Stimulated activated naive CD8-positive, alpha-beta T cell treated with anti-CD3 and anti-CD28 coated beads, Interleukin-15, amount 100 ng/mL, for 72 hours (primary cell): ENCODE measurements at places on chromosomes 2 and 18.

DNA sequence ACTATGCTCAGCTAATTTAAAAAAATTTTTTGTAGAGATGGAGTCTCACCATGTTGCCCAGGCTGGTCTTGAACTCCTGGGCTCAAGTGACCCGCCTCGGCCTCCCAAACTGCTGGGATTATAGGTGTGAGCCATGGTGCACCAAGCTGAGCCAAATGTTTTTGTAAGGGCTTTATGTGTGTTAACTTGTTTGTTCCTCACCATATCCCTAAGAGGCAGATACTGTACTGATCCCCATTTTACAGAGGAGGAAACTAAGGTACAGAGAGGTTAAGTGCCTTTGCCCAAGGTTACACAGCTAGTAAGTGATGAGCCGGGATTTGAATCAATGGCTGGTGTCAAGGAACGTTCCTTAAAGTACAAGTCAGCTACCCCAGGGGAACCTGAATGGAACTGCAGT, 85.3 kb upstream of the KLF7 start:
- DNase-seq: no peak

DNA sequence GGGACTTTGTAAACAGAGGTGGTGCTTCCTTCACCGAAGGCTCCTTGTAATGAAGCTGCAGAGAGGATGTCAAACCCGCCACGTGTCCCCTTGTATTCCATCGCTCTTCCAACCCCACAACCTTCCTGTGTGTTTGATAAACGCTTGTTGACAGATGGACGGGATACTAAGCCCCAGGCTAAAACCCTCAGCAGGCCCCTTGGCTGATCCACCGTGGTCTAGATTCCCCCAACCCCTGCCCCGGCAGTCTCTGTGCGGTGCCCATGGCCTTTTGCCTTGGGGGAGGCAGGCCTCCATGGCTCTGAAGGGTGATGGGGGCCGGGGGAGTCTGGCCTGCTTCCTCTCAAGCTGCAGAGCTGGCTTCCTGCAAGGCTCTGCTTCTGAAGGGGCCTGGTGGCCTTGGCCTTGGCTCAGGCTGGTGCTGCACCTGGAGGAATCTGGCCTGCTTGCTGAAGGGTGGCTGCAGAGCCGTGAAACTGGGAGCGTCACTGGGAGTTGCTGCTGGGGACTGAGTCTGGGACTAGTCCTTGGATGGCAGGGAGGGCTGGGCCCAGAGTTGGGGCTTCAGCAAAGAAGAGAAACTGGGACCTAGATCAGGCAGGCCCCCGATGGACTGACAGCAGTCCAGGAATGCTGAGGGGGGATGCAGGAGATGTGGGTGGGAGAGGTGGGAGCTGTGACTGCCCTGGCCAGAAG, 9.6 kb upstream of the NTSR2 start:
- no peak for DNase-seq

- no peak for DNase-seq
These were observed 40.4 kb upstream of the PDCL3 start for GRCh38 chr2:100522430-100522829.

GRCh38 chr2:233832869-233833311, 21.4 kb downstream of the HJURP start:
- no peak for DNase-seq

- no peak for DNase-seq
These were observed 5.6 kb downstream of the FOSL2 start for GRCh38 chr2:28398101-28398834.

- DNase-seq: no peak
These were observed 37.3 kb upstream of the RNF152 start for GRCh38 chr18:61929881-61930640.

DNA sequence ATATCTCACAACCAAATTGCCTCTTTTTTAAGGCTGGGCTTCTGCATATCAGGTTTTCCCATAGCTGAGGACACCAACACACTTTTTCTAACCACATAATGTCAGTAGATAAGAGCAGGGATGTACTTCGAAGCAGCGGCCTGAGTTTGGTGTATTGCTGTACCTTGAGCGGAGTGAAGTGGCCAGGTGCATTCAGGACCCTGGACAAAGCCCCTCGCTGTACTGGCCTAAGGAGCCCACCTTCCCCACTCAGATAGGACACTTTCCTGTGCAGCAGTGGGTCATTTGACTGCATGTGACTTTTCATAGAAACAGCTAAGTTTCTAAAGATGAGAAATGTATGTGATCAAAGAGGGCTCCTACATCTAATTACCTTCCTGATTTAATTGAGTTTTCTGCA, 212.5 kb downstream of the GBX2 start:
- no peak for DNase-seq

- no peak for DNase-seq
These were observed 310.1 kb downstream of the EXOC6B start for GRCh38 chr2:72515696-72516095.

DNA sequence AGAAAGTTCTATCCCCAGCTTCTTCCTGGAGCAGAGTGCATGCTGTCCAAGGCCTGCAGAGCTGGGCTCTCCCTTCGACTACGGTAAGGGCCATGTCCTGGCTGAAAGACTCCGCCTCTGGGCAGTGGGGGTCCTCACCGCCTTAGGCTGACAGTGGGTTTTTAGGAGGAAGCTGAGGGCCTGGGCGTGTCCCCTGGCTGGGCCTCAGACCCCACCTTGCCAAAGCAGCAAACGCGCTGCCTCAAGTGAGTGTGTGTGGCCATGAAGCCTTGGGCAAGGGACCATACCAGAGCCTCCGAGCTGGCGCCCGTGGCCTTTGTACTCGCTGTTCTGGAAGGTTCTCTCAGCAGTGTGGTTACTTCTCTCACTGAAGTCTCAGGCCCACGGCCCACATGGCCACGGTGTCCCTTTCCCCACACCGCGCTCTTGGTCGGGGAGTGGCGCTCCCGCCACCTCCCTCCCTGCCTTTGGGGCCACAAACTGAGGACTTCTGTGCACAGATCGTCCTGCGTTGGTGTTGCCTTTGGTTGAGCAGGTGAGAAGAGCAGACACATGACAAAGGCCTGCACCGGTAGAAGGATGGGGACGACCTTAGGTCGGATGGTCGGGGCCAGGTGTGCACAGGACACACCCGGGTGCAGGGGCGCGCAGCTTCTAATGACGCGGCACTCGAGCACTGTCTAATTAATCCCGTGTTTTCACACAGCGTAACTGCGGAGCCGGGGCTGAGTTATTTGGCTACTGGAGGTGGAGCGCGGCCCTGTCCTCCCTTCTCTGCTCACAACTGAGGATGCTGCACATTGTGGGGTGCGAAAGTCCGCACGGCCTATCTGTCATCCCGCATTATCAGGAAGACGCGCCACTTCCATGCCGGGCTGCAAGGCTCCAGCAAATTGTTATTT, 121.6 kb downstream of the PTGR3 start:
- no peak for DNase-seq

GRCh38 chr2:227228061-227228667, 63.7 kb downstream of the COL4A3 start:
- no peak for DNase-seq

DNA sequence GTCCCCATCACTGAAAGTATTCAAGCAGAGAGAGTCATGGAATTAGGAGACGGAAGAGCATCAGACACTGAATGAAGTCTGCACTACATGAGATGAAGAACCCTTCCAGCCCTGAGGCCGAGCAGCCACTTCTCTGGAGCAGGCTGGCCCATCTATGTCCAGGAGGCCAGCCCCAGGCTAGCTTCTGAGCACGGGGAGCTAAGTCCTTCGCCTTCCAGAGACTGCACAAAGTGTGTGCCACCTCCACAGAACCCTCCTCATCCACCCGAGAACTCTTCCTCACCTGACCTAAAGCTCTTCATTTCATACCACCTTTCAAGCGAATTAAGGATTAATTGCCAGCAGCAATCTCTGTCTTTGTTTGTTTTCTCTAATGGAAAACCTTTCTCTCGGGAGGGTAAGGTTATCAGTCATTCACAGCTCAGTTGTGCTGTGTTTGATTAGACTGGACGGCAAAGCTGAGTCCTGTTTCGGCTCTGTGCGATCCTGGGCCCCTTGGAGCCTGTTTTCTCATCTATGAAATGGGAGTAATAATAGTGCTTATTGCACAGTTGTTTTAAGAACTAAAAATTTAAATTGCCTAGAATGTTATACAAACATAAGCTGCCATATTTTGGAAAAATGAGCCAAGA, 38.0 kb downstream of the SCTR start:
- no peak for DNase-seq

- DNase-seq: no peak
These were observed 3.1 kb upstream of the TMEM185B start for GRCh38 chr2:120226316-120226715.

GRCh38 chr2:221999717-222000116, 299.1 kb downstream of the PAX3 start:
- DNase-seq: no peak

DNA sequence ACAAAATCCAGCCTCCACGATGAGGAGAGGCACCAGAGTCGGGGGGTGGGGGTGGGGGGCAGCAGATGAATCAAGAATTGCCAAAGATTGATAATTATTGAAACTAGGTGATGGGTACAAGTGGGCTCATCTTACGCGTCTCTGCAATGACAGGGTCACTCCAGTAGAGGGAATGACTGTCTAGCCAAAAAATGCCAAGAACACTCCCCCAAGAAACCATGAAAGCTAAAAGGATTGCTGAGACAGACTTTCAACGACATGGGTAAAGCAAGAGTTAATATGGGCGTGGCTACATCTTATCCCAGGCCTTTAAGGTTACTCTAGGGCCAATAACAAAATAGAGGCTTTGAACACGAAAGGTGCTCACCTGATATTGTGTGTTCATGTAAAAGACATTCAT, 86.5 kb downstream of the STK39 start:
- DNase-seq: peak; percentile 21

DNA sequence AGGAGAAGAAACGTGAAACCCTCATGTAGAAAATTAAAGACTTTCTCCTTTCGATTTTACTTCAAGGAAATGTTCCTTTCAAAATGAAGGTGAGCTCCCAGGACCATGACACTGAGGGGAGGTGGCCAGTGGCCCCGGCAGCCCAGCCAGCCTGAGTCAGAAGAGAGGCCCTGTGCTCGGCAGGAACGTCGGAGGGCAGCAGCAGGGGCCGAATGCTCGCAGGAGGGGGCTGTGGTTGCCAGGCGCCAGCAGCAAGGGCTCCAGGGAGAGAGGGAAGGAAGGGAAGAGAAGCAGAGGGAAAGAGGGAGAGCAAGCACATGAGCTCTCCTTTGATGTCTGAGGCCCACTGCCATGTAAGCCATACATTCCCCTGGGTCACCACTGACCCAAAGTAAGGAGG, 73.3 kb upstream of the ACKR3 start:
- no peak for DNase-seq

- DNase-seq: no peak
These were observed 19.1 kb downstream of the MSH2 start for GRCh38 chr2:47422016-47422415.

DNA sequence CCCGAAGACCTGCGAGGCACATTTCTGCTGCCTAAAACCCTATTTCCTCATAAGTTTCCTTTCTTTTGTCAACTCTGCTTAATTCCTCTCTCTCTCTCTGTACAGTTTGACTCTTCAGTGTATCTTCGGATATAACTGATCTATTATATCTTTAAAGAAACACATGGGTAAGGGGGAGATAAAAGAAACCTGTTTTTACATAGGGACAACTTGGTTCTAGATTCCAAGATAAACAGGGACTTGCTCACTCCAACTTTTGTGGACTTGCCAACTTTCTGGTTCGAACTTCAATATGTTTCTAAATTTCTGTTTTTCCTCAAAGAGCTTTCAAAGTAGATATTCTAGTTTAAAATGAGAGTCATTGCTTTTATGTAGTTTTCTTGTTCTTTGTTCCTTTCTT, 182.7 kb upstream of the EPC2 start:
- DNase-seq: no peak

GRCh38 chr2:47798631-47799030, 15.7 kb downstream of the MSH6 start:
- DNase-seq: no peak

DNA sequence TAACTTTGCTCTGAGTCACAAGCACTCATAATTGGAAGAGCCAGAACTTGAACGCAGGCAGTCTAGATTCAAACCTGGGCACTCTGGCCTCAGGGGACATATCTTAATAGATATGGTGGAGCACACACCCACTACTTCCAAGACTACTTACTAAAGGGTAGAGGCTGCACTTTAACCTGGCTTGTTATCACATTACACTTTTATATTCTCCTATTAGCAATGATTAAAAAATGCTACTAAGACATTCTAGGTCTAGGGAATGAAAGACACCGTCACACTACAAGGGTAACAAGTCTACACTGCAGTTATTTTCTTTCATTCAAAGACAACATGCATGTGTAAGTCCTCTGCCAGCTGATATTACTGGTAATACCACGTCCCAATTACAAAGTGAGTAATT, 258.8 kb downstream of the ZNF521 start:
- no peak for DNase-seq

GRCh38 chr2:213065583-213066442, 85.6 kb downstream of the IKZF2 start:
- no peak for DNase-seq

DNA sequence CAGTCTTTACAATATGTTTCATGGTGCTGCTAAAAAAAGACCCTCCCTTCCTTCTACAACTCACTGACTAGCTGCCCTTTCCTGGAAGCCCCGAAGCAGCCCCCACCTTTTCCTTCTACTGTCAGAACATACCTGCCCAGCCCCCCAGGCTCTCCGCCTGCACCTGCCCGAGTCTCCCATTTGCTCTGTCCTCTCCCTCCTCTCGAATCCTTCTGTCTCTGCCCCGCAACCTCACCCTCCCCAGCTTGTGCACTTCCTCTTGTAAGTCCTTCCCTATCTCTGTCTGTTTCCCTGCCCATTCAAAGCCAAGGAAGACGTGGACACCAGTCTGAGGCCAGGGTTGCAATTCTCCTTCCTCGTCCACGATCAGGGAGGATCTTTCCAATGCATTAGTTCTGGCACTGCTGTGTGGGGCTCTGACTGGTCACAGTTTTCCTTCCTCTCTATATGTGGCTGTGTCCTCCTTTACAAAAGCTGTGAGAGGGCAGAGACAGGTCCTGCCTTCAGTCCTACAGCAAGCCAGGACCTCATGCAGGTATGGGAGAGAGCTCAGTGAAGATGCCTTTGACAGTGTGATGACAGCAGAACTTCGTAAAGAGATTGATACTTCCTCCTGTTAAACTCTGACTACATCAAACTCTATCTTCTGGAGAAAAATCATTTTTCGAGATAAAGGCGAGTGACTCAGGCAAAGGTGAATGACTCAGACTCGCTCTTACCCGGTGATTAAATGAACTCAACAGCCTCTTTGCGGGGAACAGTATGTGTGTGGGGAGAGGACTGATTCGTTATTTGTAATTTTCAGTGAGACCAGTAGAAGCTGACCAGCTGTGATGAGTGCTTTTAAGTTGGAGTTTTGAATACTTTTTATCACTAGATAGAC, 14.2 kb downstream of the TNFRSF11A start:
- DNase-seq: no peak

- DNase-seq: no peak
These were observed 12.7 kb upstream of the MYCN start for GRCh38 chr2:15927551-15928218.

DNA sequence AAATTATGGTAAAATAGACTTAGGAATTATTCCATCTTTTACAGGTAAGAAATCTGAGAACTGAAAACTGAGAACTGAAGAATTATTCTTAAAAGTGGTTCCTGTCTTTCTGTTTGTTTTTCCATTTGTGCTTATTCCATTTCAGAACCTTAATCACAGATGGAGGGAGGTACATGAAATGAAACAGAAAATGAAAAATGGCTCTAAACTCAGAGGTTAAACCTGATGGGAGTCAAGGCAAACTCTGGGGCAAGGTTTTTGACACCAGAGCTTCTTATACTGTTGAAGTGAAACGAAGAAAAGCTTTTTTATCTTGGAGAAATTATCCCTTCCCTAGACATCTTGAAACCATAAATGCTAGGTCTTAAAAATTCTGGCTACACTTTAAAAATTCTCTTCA, 182.1 kb downstream of the ZNF804A start:
- no peak for DNase-seq

- DNase-seq: no peak
These were observed 327.6 kb downstream of the NCKAP5 start for GRCh38 chr2:133240491-133241223.
